ENCODE measurements at places on chromosomes 12 and 14.

GRCh38 chr14:102258136-102258535 lies 46.8 kb downstream of the MOK start:
- no peak for DNase-seq

GRCh38 chr14:55026441-55026792 lies 482 bp downstream of the WDHD1 start:
- DNase-seq = no peak

- DNase-seq = no peak
Measured at GRCh38 chr12:122021822-122022392, at the start of gene BCL7A. Gene BCL7A, plus strand, starts transcription at chr12:122021884. Its CDS starts 208 bp downstream, at chr12:122022092.

DNA sequence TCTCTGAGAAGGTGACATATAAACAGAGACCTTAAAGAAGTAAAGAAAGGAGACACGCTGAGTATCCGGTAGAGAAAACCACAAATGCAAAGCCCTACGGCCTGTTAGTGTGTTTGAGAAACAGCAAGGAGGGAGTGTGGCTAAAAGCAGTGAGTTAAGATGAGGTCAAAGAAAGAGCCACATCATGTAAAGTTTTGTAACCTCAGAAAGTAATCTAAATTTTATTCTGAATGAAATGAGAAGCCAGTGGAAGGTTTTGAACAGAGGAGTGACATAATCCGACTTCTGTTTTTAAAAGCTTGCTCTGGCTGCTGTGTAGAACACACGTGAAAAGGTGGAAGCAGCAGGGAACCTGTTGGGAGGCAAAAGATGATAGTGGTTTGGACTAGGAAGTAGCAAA lies 32.6 kb downstream of the PPP2R5E start:
- DNase-seq = no peak

DNA sequence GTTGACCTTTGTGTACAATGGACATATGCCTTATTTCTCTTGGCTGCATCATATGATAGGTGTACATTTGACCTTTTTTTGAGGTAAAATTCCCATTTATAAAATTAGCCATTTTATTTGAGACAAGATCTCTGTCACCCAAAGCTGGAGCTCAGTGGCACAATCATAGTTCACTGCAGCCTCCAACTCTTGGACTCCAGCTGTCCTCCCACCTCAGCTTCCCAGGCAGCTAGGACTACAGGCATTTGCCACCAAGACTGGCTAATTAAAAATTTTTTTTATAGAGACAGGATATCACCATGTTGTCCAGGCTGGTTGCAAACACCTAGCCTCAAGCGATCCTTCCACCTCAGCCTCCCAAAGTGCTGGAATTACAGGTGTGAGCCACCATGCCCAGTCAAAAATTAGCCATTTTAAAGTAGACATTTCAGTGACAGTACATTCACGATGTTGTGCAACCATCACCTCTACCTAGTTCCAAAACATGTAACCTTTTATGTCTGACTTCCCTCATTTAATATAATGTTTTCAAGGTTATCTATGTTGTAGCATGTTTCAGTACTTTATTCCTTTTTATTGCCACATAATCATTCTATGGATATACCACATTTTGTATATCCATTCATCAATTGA lies 5.4 kb downstream of the G2E3 start:
- DNase-seq = no peak

- DNase-seq = no peak
Measured at GRCh38 chr14:59939828-59940227, 19.9 kb downstream of the LRRC9 start.

GRCh38 chr14:24068711-24069410 lies 2.5 kb upstream of the CPNE6 start:
- no peak for DNase-seq

DNA sequence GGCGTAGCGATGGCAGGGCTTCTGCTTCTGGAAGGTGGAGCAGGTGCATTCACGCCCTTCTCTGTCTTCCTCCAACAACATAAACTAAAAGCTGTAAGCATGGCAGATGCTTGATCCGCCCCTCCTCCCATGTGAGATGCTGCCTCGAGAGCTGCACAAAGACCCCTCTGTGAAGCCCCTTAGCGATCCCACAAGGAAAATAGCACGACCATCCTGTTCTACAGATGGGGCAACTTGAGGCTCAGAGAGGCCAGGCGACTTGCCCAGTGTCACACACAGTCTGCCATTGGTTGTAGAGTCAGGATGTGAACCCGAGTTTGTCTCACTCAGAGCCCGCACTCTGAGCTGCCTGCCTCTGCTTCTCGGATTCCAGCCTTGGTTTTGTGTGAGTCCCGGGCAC lies 144.4 kb downstream of the SCARB1 start:
- DNase-seq = no peak

- DNase-seq = no peak
Measured at GRCh38 chr12:112170376-112170775, 45.0 kb downstream of the TRAFD1 start.

DNA sequence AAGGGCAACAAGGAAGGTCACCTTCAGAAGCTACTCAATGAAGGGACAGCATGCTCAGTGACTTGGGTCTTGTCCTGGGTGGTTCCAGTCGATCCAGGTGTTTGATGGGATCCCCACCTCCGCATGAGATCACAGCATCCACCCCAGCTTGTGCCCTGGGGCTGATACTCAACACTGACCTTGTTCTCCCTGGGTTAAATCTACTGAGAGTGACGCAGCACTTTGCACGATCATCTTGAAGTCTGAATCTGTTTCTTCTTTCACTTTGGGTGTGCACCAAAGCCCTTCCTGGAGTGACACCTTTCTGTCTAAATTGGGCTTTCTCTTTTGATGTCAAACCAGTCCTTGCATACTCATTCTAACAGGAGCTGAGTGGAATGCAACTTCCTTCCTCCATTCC lies 13.8 kb downstream of the NOS1 start:
- DNase-seq = no peak

DNA sequence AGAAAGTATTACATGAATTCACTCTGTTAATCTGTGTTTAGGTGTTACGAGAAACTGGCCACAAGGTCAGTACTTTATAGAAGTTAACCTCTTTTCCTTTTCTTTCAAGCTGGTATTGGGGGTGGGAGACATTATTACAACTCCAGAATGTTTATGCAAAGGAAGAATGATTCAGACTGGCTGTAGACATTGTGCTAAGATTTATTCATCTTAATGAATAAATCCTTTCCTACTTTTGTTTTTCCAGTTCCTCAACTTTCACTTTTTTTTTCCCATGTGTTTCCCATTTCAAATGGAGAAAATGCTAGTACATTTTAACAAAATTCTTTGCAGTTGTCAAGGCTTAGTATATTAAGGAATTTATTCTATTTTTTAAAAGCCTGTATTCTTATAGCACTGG lies 1.3 kb downstream of the OTOGL start:
- DNase-seq = no peak

DNA sequence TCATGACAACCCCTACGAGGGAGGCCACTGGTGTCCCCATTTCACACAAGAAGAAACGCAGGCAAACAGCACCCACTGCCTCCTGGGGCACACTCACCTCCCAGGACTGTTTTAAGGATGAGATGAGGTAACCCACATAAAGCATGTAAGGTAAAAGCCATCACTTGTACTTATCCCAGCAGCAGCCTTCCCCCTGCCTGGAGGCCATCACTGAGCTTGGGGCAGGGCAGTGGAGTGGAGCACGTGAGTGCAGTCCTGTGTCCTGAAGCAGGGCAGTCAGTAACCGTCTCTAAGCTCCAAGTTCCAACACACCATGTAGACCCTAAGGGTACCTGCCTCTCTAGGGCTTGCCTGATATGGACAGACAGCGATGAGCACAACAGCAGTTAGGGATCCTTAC lies 1.7 kb downstream of the POLE start:
- DNase-seq = no peak

- DNase-seq = no peak
Measured at GRCh38 chr12:25812295-25812694, 146.2 kb upstream of the RASSF8 start.

DNA sequence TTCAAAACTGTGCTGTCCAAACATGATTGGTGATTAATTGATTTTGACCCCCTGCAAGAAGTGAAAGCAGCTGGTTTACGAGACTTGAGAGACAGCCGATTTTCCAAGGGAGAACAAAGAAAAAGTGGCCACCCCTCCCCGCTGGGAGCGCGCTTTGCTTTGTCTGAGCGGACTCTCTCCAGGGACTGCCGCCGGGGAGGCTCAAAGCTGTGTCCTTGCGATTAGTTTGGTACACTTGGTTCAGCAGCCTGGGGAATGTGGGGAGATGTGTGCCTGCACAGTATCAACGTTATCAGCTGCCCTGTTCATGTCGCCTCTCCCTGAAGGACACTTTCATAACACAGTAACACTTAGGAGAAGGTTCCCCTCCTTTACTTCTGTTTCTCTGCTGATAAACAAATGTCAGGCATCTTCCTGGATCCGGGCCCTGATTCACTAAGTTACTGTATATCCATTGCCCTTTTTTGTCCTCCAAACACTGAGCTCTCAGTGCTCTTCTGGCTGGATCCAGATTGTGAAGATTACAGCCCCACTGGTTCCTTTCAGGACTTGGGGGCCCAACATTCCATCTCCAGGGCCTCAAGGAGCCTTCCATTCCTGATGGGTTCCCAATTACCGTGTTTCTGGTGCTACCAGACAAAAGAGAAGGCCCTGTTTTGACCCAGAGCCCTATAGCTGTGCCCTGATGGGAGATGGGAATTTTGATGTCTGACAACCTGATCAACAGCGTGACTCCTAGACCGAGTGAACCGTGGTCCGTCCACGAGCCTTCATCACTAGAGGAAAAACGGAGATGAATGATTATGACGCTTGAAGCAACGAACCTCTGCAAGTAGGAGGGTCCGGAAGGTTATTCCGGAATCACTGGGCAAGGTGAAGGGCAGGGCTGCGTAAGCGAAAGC lies 31.7 kb upstream of the TUBA1C start:
- no peak for DNase-seq

DNA sequence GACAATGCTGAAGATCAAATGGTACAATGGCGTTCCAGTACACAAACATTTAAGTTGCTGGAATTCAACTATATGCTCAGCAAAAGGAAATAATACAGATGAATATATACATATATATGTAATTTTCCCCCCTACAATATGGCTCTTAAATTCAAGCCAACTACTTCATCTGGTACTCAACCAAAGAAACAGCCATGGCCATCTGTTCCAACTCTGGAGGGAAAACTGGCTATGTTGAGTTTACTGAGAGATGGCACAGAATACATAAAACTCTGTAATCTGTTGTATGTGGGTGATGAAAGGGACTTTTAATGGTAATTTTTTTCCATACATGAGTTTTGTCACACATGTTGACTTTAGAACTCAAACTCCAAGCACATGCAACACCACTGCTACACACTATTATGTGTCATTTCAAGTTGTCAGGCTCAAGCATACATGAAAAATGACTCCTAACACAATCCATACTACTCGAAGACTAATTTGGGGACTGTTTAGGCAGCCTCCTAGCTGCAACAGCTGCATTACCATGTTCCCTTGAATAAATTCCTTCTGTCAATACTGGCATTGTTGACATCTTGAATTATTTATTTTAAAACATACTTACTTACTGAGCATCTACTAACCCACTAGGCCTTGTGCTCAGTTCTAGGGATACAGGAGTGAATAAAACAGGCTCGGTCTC lies 38.2 kb upstream of the MAP3K9 start:
- DNase-seq = no peak

GRCh38 chr12:2739832-2740641 lies 54.7 kb upstream of the FKBP4 start:
- DNase-seq = no peak

- DNase-seq = no peak
Measured at GRCh38 chr12:80118565-80119324, 19.4 kb downstream of the OTOGL start.

DNA sequence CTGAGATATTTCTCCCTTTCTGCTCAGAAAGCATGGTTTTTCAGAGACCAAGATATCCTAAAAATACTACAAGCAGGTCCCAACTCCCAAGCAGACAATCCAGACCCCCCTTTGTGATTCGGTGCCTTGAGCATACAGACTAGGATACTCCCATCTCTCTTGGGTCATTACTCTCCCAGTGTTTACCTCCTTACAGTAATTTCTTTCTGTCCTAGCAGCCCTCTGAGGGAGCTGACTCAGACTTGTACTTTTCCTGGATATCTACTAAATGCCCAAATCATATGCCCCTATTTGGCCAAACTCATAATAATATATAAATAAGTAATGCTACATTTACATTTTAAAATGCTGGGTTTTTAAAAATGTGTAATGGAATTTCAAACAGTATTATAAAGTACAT lies 355.6 kb downstream of the LRIG3 start:
- DNase-seq = no peak

DNA sequence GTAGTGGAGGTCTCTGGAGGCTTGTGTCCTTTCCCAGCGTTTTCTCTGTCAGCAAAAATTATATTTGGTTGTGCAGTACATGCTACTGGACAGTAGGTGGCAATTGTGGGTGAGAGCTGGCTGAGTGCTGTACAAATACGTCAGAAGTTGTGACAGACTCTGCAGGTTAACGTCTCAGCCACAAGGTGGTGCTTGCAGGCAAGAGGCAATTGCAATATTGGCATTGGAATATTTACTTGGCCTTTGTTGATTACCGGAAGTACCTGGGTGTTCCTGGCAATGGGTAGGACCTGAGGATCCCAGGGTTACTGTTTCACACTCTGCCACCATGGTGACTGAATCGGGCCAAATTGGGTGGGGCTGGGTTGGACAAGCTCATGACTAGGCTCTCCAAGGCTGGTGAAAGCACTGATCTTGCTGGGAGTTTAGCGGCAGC lies 333.9 kb upstream of the LMO3 start:
- no peak for DNase-seq

- no peak for DNase-seq
Measured at GRCh38 chr12:34342048-34342447, 319.8 kb downstream of the ALG10 start.

DNA sequence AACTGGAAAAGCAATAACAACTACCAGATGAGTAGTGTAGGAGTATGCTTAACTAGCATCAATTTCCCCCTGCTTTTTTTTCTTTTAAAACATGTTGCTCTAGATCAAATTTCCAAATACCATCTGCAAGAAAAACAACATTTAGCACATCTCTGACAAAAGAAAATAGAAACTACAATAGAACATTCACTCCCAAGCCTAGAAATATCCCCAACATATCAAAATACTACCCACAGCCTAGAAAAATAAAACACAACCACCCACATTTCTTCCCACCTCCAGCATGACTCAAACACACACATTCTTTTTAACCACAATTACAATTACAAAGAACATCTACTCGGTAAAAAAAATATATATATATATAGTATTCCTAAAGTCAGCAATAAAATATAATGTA lies 120.0 kb downstream of the PPFIA2 start:
- no peak for DNase-seq

DNA sequence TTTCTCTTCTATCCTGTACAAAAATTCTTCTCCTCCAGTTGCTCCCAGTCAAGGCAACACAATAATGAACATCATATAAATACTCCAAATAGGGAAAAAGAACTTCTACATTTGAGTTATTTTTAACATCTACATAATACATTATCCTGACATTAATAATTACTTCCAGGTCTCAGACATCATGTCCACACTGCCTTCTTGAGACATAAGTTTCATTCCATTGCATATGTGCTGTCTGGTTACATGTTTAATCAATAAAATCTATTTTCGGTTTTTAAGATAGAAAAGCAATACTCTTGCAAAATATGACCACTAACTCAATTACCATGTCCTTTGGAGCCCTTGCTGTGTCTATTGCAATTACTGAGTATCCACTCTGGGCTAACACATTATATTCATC lies 881.9 kb downstream of the GALC start:
- no peak for DNase-seq

Data from stimulated activated CD8-positive, alpha-beta memory T cell treated with anti-CD3 and anti-CD28 coated beads, Interleukin-4, amount 100 ng/mL, for 24 hours (primary cell).